ENCODE measurements at places on chromosomes 13 and 19. TPM values are rescaled to one million over a fixed set of nuclear protein-coding genes. Genes with fewer than 3 reads are reported as not detected.

NTN5 gene
- total RNA-seq: 0.32 TPM

ZNF823 gene
- 7.2 TPM for total RNA-seq

CRB3 gene
- not detected for total RNA-seq

CYP4F22 gene
- not detected for total RNA-seq

SHISA2 gene
- total RNA-seq: 0.13 TPM

CGB7 gene
- total RNA-seq: 0.54 TPM

ZNF382 gene
- 7.1 TPM for total RNA-seq

FAAP24 gene
- total RNA-seq: 2.4 TPM

ATXN8OS gene
- total RNA-seq: not detected

ICAM4 gene
- 3.7 TPM for total RNA-seq

KIR3DL2 gene
- not detected for total RNA-seq

LRRC4B gene
- total RNA-seq: not detected

ARHGAP33 gene
- total RNA-seq: 24.9 TPM

ZNF682 gene
- 3.0 TPM for total RNA-seq

LAIR1 gene
- total RNA-seq: not detected

TRAPPC6A gene
- 11.2 TPM for total RNA-seq

MEIOSIN gene
- not detected for total RNA-seq

POU2F2 gene
- 1.5 TPM for total RNA-seq

SAFB2 gene
- total RNA-seq: 17.6 TPM

FOXA3 gene
- total RNA-seq: not detected

ACP5 gene
- 0.11 TPM for total RNA-seq

CLEC11A gene
- total RNA-seq: 164 TPM

ARHGAP35 gene
- 35.2 TPM for total RNA-seq

CCL25 gene
- not detected for total RNA-seq

TINCR gene
- total RNA-seq: not detected

ERCC1 gene
- total RNA-seq: 79.8 TPM

ZNF541 gene
- not detected for total RNA-seq

ZNF99 gene
- total RNA-seq: not detected

CD79A gene
- total RNA-seq: not detected

ZFR2 gene
- total RNA-seq: not detected

ZNF850 gene
- 1.2 TPM for total RNA-seq

OR10H1 gene
- not detected for total RNA-seq

ADPRHL1 gene
- 1.4 TPM for total RNA-seq

WDR87 gene
- total RNA-seq: not detected

PSG3 gene
- not detected for total RNA-seq

CDC42EP5 gene
- total RNA-seq: 39.6 TPM

TICAM1 gene
- total RNA-seq: 4.2 TPM

Measured in GM23248 (cell line).